ENCODE measurements at places on chromosomes 16 and 17. TPM values are rescaled to one million over a fixed set of nuclear protein-coding genes. Genes with fewer than 3 reads are reported as not detected.

SLC38A8 gene
- polyA plus RNA-seq, result 0.66 TPM

GGT6 gene
- polyA plus RNA-seq, result 3.7 TPM

FZD2 gene
- 1.7 TPM for polyA plus RNA-seq

TBC1D3H gene
- 11.9 TPM for polyA plus RNA-seq

MARVELD3 gene
- 3.1 TPM for polyA plus RNA-seq

KRTAP4-4 gene
- polyA plus RNA-seq, result not detected

WFIKKN1 gene
- polyA plus RNA-seq, result 2.1 TPM

SPEM1 gene
- not detected for polyA plus RNA-seq

SEC14L1 gene
- polyA plus RNA-seq, result 28.7 TPM

Data from thymus (tissue), 14 donors.